ENCODE measurements at places on chromosomes 11 and 22. TPM values are rescaled to one million over a fixed set of nuclear protein-coding genes. Genes with fewer than 3 reads are reported as not detected.

Gene MS4A4A
- not detected for total RNA-seq

Gene APOA5
- 0.85 TPM for total RNA-seq

Gene BATF2
- not detected for total RNA-seq

Gene OR52R1
- total RNA-seq, result not detected

Gene GGTLC3
- total RNA-seq, result not detected

Gene RBM14
- 191 TPM for total RNA-seq

Gene CCDC15
- 3.4 TPM for total RNA-seq

Gene RAB38
- total RNA-seq, result 0.49 TPM

Gene MS4A2
- 0.13 TPM for total RNA-seq

Gene CCDC88B
- 133 TPM for total RNA-seq

Gene SERHL2
- 1.1 TPM for total RNA-seq

Gene APOL4
- total RNA-seq, result not detected

Gene OR51B5
- not detected for total RNA-seq

Gene HIKESHI
- 22.5 TPM for total RNA-seq

Gene BARX2
- not detected for total RNA-seq

Gene TRIM48
- total RNA-seq, result not detected

Gene ADM
- total RNA-seq, result 0.63 TPM

Gene GRIA4
- not detected for total RNA-seq

Gene GUCD1
- 51.2 TPM for total RNA-seq

Gene ASCC2
- total RNA-seq, result 80.1 TPM

Gene SART1
- total RNA-seq, result 70.9 TPM

Gene UNC93B1
- 38.6 TPM for total RNA-seq

Measured in T-cell (primary cell).